ENCODE measurements at places on chromosomes 3 and 15.

DNA sequence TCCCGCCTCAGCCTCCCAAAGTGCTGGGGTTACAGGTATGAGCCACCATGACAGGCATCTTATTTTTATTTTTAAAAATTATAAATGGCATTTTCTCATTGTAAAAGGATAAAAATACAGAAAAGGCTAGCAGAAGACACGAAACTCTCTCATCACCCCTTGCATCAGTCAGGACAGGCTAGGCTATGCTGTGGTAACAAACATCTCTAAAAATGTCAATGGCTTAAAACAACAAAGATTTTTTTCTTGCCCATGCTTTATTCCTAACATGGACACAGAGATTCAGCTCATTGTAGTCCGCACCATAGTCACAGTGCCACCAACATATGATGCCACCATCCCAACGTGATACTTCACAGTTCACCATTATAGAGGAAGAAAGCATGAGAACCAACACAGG lies 34.0 kb upstream of the SEMA4B start:
- no peak for DNase-seq

- no peak for DNase-seq
Observed at GRCh38 chr3:152961323-152961722, 126.4 kb downstream of the P2RY1 start.

GRCh38 chr3:20666091-20666490 lies 480.1 kb upstream of the SGO1 start:
- no peak for DNase-seq

DNA sequence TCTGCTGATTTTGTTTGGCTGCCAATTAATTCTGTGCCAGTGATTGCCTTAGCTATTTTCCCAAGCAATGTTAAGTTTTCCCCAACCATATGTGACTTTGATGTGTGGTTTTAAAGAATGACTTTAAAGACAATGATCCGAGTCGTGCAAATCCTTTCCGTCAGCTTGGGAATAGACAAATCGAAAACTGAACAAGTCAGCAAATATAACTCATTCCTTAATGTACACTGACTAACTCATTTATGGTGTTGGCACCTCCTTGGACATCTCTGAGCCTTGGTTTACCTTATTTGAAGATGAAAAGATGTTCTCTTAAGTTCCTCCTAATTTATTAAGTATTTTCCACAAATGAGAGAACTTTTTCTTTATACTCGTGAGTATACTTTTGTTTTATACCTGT lies 249.4 kb upstream of the SLCO3A1 start:
- DNase-seq: no peak

DNA sequence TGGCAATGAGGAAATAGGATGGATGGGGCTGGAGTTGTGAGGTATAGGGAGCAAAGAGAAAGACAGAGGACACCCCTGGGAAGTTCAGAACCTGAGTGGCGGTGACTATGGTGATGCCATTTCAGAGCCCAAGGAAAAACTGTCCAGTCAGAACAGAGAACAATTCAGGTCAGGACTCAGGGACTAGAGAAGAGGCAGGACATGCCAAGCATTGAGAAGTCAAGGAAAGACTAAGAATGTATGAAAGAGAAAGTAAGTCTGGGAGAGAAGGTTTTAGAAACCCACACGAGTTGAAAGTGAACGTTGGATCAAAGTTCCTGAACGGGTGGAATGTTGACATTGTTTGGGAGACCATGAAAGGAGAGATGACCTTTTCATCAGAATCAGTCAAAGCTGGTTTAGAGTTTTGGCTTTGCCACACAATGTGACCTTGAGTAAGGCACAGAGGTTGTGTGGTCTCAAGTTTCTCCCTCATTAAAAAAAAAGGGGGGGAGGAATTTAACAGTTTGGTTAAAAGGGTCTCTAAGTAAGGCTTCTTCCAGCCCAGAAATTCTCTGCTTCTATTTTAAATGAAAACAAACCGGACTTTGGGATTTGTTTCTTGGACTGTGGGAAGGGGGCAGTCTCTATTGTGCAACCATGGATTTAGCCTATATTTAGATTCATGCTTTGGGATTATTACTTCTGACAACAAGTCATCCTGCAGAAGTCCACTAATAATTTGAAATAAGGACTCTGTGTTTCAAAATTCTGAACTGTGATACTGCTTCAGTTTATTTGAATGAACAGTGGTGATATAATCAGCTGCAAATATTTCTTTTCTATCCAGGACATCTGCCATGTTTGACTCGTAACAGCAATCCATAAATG lies 315.9 kb upstream of the TBL1XR1 start:
- no peak for DNase-seq

DNA sequence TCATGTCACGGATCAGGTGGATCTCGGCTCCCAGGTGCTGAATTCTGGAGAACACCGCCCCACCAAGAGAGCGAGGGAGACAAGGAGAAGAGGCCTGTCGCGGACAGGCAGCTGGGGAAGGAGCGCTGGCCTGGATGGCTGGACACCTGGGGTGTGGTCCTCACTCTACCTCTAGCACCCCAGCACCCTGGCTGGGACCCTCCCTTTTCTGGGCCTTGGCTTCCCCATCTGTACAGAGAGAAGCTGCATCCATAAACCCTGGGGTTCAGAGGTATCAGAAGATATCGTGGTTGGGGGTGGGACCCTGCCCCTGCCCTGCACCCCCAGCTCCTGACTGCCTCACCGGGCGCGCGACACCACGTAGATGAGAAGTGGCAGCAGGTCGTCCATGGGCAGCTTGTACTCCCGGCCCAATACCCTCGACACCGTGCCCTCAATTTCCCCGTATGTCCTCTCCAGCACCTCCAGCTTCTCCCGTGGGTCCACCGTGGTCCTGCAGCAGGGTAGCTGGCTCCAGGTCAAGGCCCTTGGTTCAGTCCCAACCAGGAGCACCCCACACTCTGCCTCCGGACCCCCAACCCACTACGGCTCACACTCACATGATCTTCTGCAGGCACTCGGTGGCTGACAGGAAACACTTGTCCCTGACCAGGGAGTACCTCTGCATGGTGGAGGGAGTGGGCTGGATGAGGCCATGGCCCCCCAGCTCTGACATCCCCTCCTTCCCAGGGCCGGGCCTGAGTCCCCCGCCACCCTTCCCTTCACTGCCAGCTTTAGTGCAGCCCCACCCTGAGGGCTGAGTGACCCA lies 21.7 kb downstream of the ALS2CL start:
- DNase-seq: no peak

- no peak for DNase-seq
Observed at GRCh38 chr3:35413483-35413882, 225.8 kb upstream of the ARPP21 start.

DNA sequence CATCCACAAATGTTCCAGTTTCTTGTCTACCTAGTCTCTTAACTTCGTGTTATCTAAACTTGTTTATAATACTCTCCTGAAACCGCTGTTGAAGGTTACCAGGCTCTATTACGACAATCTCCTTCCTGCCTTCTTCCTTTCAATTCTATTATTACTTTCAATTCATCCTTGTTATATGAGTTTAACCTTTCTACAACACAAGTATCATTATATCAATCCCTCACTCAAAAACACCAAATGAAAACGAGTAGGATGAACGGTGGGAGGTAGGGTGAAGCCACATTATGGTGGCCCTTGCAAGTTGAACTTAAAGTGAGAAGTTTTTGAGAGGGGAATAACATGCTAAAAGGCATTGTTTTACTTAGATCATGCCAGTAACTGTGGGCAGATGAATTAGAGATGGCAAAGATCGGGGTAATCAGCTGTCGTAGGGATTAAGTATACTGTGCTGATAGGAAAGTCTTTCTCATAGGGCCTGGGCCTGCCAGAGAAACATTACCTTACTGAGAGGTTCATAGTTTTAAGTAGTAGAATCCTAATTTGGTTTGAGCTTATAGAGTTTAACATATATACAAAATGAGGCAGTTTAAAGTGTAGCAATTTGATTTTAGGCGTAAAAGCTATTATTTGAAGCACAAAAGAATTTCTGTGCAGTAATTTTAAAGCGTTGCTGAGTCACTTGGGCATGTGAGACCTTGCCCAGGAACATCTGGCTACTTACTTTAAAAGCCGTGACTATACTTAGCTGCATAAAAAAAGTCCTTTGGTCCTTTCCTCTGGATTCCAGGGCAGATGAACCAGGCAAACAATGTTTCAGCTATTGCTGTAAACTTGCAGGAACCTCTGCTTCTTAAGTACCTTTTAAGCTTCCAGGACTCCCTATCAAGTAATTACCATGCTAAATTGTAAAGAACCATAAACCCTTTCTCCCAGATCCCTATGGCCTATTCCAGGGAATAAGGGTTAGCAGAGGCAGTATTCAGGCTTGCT lies 3.3 kb upstream of the CEP97 start:
- no peak for DNase-seq

DNA sequence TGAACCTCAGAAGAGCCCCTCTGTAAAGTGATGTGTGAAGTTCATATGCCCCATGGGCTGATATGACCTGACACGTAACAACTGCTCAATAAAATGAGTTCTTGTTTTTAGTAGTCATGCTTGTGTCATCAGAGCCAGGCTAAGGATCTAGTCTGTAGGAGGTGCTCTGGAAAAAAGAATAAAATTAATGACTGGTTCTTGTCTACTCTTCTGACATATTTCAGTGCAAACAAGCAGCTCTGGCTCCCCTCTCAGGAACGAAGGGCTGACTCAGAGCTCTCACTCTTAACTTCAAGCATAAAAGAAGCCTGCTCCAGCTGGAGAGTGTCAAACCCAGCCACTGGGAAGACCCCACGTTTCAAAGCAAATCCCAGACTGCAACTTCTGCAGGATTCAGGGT lies 77.0 kb downstream of the LRIG1 start:
- DNase-seq: no peak

DNA sequence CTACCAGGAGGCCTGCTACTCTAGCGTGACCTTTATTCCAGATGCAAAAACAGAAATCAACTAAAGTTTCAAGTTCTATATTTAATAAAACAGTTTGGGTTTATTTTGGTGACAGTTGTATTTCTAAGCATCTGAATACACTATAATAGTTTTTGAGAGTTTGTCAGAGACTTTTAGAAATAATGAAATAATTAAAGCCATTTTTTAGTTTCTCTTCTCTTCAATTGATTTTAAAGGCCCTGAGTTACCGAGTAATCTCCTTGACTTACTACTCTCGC lies 523.4 kb downstream of the CADM2 start:
- DNase-seq: no peak

DNA sequence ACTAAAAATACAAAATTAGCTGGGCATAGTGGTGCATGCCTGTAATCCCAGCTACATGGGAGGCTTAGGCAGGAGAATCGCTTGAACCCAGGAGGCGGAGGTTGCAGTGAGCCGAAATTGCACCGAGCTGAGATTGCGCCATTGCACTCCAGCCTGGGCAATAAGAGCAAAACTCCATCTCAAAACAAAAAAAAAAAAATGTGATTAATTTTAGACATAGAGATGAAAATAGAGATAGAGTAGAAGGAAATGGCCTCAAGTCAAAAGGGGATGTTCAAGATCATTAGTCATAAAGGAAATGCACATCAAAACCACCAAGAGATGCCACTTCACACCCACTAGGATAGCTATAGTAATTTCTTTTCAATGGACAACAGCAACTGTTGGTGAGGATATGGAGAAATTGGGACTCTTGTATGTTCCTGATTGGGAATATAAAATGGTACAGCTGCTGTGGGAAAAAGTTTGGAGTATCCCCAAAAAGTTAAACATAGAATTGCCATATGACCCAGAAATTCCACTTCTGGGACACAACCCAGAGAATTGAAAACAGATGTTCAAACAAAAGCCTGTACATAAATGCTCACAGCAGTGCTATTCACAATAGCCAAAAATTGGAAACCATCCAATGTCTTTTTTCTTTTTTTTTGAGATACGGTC lies 55.4 kb downstream of the ABHD2 start:
- no peak for DNase-seq

GRCh38 chr3:50464569-50464968 lies 38.9 kb downstream of the CACNA2D2 start:
- DNase-seq: no peak

- DNase-seq: no peak
Observed at GRCh38 chr3:115272036-115272824, 125.1 kb upstream of the ZBTB20 start.

GRCh38 chr3:8540456-8540855 lies 38.8 kb downstream of the LMCD1 start:
- no peak for DNase-seq

DNA sequence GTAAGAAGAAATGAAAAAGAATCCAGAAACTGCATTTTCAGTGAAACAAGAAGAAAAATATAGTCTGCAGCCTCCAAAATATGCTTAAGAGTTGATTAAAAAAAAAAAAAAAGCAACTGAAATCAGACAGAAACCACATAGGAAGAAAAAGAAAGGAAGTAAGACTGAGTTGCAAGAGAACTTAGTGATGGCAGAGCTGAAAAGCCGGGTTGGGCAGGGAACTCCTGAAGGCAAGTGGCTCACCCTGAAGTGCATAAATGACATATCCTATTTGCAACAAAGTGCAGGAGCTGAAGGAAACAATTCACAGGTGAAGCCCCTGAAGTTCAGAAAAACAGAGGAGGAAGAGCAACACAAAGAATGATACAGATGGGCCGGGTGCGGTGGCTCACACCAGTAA lies 108.8 kb upstream of the SLC25A36 start:
- DNase-seq: no peak

- DNase-seq: no peak
Observed at GRCh38 chr15:100710222-100710621, 107.8 kb downstream of the ASB7 start.

DNA sequence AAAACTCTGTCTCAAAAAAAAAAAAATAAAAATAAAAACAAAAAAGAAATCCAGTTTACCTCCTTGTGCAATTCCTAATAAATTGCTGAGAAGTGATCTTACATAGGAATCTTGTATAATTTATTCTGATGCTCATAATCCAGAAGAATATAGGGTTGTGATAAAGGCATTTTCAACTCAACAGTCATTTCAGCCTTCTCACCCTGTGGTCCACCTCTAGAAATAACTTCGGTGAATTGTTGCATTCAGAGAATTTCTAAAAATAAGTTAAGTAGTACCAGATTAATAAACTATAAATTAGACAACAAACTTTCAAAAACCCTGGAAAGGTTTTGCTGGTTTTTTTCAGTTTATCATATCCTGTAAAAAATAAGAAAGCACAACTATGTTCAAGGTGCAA lies 20.2 kb downstream of the RAF1 start:
- DNase-seq: no peak

GRCh38 chr15:69398491-69398891 lies 15.7 kb upstream of the KIF23 start:
- DNase-seq: no peak

DNA sequence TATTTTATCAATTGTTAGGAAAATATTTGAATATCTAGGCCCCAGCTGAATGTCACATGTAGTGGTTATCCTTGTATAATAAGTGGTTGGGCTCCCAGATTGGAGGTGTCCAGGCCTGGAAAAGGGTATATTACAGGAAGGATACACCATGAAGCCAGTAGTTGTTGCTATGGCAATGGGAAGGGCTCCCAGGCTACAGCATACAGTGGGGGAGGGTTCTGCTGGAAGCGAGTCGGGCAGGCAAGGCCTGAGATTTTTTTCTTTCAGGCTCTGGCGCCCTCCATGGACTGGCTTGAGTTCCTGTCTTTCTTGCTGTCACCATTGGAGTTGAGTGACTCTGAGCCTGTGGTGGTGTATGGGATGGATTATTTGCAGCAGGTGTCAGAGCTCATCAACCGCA lies 8.9 kb downstream of the ECE2 start:
- DNase-seq: peak; percentile 28

All from activated CD4-positive, alpha-beta T cell treated with anti-CD3 and anti-CD28 coated beads, Interleukin-2, amount 50 U/mL, for 4 hours (primary cell).